ENCODE measurements at places on chromosomes 16 and 17.

- DNase-seq: no peak
These were observed 6.5 kb downstream of the IRX5 start for GRCh38 chr16:54936979-54937670.

- DNase-seq: no peak
These were observed 577 bp downstream of the GSPT1 start for GRCh38 chr16:11915114-11915643.

DNA sequence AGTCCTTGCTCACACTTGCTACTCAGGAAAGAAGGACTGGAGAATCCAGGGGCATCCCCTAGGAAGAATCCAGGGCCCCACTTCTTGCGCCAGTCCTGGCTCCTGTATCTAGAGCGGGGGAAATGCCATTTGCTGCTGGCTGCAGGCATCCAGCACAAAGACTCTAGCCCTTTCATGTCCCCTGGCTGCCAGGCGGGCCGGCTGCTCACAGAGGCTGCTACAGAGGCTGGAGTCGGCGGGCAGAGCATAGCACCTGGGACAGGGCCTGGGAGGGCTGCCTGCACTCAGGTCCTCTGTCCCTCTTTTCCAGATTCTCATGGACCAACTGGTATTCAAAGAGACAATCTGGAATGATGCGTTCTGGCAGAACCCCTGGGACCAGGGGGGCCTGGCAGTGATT, 13.8 kb downstream of the SMIM5 start:
- DNase-seq: no peak

DNA sequence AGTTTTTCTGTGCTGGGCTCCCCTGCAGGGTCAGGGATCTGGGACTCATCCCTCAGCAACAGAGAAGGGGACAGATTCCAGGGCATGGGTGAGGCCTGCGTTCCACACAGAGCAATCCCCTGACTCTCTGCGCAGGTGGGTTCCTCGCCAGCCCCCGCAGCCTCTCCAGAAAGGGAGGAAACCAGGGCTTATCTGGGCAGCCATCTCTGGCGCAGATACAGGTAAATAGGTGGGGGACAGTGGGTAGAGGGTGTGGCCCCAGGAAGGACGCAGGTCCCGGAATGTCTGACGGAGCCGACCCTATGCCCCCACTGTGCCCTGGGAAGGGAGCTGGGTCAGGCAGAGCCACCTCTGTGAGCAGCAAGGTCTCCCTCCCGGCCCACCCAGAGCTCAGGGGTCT, 23.2 kb downstream of the PIEZO1 start:
- no peak for DNase-seq

GRCh38 chr17:81508639-81509206, 3.9 kb downstream of the ACTG1 start:
- DNase-seq: no peak

DNA sequence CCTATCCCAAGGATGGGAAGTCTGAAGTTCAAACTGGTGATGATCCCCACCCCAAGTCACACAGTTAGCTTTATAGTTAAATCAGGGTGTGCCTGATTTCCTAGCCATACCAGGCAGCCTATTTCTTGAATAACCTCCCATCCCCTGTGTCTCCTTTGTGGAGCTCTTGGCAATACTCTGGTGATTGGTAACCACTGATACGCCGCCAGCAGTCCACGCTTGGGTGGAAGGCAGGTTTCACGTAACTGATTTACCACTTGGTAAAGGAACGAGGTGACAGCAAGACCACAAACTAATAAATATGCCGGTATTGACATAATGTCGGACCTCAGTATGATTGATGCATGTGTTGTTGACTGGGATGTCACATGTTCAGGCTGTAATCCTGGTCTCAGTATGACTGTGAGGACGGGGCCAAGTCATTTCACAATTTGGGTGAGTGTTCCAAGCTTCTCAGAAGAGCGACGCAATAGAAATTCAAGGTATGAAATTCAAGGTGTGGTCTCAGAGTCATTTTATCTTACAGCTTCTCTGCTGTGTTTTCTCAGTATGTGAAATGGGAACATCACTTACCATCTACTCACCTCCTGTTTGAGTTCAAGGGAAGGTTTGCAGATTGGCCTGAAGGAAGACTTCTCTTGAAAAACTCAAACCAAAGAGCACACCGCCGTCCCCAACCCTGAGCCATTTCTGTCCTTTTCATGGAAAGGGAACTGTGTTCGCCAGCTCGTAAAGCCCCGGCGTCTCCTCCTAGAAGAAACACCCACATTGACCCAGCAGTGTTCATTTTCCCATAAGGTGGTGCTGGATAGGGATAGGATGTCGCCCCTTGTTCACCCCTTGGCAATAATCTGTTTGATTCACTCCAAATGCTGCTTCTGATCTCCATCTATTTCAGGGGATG, 678.9 kb downstream of the WWOX start:
- DNase-seq: no peak

DNA sequence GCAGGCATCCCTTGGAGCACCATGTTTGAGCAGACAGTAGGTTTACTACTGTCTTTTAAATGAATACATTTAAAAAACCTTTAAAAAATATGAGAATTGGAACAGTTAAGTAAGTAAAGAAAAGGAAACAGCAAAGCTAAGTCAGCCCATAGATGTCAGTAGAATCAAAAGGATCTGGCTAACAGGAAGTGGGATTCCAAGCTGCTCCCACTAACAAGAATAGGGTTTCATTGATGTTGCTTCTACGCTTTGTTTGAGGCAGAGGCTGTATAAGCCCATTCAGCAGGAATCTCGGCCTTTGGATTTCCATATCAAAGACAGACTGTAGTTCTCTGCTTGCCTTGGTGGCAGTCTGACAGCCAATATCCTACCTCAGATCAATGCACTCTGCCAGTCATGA, 122.9 kb upstream of the ELAC2 start:
- DNase-seq: no peak

DNA sequence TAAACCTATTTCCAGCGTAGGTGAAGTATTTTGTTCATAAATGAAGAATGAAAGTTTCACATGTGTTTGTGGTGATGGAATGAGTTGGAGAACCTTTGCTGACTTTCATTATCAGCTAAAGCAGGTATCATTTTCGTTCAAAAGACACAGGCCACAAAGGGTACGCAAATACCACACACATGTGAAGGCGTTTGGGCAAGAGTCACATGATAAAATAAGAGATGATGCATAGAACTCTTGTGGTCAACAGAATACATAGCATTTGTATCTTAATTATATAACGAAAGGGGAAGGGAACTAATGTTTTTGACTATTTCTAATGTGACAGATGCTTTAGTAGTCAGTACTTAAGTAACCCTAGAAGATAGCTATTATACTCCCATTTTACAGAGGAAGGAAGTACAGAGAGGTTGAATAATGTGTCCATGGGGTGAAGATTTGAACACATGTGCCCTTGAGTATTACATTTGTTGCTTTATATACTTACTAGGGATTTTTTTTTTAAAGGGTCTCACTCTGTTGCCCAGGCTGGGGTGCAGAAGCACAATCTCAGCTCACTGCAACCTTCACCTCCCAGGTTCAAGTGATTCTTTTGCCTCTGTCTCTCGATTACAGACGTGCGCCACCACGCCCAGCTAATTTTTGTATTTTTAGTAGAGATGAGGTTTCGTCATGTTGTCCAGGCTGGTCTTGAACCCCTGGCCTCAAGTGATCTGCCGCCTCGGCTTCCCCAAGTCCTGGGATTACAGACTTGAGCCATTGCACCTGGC, 4.8 kb downstream of the RPA1 start:
- no peak for DNase-seq

- DNase-seq: no peak
These were observed 5.1 kb downstream of the RAMP2 start for GRCh38 chr17:42766124-42766523.

DNA sequence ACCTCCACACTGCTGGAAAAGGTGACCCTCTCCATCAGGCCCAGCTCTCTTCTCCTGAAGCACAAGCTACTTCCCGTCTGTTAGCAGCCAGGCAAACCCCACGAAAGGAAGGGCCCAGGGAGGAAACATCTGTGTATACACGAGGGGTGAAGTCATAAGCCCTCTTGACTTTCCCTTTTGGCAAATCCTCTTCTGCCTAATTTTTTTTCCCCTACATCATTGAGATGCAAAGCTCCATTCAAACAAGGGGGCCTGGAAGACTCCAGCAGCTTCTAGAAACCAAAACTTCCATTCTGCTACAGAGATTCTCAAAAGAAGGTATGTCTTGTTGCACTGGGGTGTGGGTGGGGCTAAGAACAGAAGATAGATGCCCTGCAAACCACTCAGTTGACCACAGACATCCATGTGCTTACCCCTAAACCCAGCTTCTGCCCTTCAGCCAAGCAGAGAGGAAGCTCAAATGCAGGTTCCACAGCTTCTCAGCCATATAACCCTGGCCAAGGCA, 145.6 kb upstream of the RCVRN start:
- DNase-seq: no peak

DNA sequence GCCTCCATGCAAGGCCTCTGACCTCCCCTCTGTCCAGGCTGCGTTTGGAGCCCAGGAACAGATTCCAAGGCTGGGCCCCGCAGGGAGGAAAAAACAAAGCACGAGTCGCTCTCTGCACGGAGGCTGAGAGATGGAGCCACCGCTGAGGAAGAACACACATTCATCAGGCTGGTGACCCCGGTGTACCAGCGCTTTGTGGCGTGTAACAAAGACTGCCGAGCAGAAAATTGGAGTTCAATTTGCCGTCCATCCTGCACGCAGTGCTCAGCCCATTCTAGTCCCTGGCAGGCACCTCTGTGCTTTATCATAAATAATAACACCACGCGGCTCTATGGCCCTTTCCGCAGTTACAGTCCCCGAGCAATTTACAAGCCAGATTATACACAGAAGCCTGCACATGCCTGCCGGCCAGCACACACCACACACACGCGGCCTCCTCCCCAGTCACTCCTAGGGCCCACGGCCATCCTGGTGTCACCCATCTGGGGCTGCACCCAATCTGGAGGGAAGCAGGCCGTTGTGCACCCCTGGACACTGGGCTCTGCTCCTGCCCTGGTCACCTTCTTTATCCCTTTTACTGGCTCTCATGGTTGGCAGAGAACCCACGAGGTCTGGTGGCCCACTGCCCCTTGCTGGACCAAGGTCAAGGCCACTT, 124.4 kb downstream of the SDK2 start:
- DNase-seq: no peak

GRCh38 chr16:25031132-25031440, 15.9 kb upstream of the ARHGAP17 start:
- DNase-seq: no peak

- DNase-seq: no peak
These were observed 140.3 kb downstream of the SALL1 start for GRCh38 chr16:51010817-51011216.

GRCh38 chr17:32341141-32341856, 674 bp downstream of the C17orf75 start:
- no peak for DNase-seq

- no peak for DNase-seq
These were observed 37.2 kb downstream of the ABR start for GRCh38 chr17:1142561-1142971.

DNA sequence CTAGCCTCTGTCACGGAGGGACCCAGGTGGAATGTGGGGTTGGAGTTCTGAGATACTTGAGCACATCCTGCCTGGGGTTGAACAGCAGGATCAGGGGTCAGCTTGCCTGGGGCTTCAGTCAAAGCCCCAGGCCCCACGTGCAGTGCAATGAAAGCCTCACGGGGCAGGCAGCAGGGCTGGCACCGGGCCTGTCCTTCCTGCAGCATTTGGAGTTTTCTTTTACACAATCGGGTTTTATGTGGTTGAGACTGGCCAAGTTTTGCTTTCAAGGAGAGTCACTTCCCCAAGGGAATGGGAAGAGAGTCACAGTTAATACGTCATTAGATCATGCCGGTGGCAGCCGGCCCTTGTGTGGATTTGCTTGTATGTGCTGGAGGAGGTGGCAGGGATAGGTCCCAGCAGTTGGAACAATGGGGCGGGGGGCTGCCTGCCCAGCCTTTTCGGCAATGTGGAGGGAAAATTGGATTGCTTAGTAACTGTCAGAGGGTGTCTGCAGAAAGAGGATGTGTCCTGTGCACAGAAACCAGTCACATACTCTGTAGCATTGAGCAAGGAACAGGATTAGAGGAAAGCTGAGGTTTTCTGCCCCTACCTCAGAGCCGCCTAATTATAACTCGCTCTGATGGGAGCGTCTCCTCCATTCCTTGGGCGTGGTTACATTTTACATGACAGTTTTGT, 4.5 kb downstream of the RMI2 start:
- DNase-seq: no peak

DNA sequence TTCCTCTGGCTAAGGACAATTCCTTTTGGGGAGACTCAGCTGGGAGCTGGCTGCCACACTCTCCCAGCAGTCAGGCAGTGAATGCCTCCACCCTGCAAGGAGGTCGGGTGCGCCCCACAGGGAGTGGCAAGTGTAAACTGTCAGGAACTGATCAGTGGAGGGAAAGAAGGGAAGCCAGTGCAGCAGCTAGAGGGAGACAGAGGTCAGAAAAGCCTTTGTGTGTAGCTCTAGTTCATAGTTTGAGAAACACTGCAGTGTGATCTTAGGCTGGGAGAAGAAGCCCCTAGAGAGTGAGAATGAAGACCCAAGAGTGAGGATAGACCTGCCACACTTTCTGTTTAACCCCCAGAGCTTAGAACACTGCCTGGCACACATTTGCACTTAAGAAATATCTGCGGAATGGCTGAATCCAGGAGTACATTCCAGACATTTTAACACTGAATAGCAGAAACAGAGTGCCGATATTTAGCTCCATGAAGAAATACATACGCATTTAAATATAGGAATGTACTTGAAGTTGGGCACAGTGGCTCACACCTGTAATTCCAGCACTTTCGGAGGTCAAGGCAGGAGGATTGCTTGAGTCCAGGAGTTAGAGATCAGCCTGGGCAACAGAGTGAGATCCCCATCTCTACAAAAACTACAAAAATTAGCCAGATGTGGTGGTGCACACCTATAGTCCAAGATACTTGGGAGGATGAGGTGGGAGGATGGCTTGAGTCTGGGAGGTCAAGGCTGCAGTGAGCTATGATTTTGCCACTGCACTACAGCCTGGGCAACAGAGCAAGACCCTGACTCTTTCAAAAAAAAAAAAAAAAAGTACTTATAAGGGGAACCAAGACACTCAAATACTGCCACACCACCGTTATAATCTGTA, 11.1 kb upstream of the SLC5A11 start:
- no peak for DNase-seq

GRCh38 chr16:78309763-78310162, 210.3 kb downstream of the WWOX start:
- no peak for DNase-seq

- no peak for DNase-seq
These were observed 2051.3 kb downstream of the TP53TG3F start for GRCh38 chr16:35510701-35511100.

GRCh38 chr17:31696184-31696602, 162.9 kb downstream of the COPRS start:
- DNase-seq: no peak

DNA sequence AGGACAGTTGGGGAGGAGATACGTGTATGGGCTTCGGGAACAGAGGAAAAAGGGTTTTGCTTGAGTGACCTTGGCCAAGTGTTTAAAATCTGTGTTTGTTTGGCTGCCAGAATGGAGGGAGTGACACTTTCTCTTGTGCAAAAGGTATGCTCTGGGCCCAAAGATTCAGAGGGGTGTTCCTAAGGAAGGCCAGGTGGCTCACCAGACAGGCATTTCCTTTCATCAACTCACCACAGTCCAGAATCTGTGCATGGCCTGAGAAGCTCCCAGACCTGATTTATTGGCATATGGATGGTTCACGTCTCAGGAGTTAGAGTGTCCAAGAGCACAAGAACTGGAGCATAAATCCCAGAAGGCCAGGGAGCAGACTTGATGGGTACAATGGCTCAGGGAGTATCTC, 53.4 kb upstream of the NLK start:
- no peak for DNase-seq

GRCh38 chr17:43924558-43924957, 17.2 kb upstream of the MPP2 start:
- no peak for DNase-seq
